GM20000 (cell line): ENCODE measurements at places on chromosomes 6 and 20.

DNA sequence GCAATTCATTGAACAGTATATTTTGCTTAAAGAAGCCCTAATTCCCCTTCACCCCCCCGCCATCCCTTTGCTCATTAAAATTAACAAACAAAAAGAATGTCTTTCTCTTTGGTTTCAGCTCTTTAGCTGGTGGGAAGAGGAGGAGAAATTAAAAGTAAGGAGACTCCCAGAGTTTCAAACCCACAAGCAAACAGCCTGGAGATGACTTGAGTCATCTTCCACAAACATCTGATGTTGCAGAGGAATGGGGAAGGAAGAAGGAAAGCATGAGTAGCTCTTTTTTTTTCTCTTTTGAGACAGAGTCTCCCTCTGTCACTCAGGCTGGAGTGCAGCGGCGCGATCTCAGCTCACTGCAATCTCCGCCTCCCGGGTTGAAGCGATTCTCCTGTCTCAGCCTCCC, 189.6 kb downstream of the ADAT2 start:
- DNase-seq: no peak

GRCh38 chr6:53986165-53986720, 125.0 kb upstream of the MLIP start:
- DNase-seq: peak; percentile 11

DNA sequence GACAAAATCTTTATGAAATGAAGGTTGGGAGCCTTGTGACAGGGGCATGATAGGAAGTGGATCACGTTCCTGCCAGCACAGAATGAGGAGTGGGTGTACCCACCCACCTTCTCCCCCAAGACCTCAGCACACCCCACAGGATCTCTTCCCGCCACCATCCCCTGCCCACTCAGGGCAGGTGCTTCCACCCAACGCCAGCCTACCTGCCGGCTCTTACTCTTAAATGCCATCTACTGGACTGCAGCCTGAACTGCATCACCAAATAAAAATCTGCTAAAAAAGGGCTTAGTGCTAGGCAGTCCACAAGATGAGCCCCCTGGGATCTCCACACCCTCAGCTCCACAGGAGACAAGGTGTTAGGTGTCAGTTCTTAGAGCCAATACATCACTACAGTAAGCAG, 20.6 kb downstream of the DTNBP1 start:
- DNase-seq: no peak

DNA sequence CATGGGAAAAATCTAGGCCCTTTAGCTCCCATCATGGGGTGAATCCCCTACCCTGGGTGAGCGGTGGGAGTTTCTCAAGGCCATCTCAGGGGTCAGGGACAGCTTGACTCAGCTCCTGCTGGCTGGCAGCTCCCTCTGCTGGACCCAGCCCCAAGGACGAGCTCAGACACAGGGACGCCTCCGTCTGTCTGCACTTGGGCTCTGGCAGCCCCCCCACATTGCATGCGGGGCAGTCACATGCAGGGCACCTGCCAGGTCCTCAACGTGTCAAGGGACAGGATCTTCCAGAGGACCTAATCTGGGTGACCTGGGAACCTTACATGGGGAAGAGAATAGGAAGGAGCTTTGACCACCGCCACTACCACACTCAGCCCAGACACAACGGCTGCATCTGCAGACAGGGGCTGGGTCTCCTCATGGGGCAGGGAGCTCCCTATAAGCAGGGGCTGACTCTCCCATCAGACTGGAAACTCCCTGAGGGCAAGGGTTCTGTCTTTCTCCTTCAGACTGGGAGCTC, 173.4 kb downstream of the MRPL14 start:
- DNase-seq: no peak

- no peak for DNase-seq
Observed at GRCh38 chr6:129872586-129872985, 11.5 kb upstream of the TMEM244 start.
